Glutamatergic neuron (in vitro differentiated cells): ENCODE measurements at places on chromosomes 1 and 21.

DNA sequence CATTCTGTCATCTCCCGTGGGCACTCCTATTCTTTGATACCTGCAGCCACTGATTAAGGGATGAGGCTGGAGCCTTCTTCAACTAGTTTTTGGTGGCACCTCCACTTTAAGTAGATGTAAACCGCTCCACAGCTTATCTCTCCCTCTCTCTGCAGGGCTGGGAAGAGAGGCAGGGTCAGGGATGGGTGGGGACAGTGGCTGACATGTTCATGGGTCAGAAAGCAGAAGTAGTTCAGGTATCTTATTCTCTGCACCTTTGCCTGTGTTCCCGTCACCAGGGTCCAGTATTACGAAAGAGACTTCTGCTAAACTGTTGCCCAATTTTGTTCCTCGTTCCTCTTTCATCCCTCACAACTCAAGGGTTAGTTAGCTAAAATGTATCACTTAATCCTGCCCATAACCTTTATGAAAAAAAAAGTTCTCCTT lies 51.7 kb upstream of the EDEM3 start:
- no peak for DNase-seq

DNA sequence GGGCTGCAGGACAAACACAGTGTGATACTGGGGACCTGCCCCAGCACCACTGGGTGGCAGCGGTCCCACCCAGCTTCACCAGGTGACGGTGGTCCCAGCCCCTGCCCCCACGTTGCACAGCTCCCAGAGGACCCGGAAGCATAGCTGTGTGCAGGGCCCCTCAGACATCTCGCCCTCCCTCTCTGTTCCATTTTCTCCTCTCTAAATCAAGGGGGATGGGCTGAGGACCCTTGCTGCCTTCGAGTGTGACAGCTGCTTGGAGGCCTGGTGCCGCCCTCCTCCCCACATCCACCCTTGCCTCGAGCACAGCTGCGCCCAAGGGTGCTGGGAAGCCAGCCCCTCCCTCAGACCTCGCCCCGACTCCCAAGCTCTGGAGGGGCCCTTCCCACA lies 16.1 kb upstream of the LRRC3 start:
- no peak for DNase-seq

DNA sequence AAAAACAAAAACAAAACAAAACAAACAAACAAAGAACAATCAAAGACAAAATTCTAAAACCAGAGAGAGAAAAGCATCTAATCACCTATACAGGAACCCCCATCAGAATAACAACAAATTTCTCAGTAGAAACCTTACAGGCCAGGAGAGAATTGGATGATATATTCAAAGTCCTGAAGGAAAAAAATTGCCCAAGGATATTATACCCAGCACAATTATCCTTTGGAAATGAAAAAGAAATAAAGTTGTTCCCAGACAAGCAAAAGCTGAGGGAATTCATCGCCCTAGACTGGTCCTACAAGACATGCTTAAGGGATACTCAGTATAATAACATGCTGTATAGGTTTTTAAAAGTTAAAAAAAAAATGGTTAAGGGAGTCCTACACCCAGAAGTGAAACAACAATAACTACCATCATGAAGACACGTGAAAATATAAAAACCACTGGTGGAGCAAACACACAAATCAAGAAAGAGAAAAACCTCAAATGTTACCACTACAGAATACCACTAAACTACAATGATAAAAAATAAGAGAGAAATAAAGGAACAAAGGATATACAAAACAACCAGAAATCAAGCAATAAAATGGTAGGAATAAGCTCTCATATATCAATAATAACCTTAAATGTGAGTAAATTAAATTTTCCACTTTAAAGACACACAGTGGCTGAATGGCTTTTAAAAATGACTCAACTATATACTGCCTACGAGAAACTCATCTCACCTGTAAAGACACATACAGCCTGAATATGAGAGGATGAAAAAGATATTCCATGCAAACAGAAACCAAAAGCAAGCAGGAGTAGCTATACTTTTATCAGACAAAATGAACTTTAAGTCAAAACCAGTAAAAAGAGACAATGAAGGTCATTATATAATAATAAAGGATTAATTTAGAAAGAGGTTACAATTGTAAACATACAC lies 121.9 kb downstream of the ACBD6 start:
- no peak for DNase-seq

- DNase-seq, result no peak
Measured at GRCh38 chr1:17134034-17134433, 14.8 kb upstream of the PADI2 start.

GRCh38 chr1:208045463-208046260 lies 134.7 kb upstream of the CD34 start:
- DNase-seq, result no peak

DNA sequence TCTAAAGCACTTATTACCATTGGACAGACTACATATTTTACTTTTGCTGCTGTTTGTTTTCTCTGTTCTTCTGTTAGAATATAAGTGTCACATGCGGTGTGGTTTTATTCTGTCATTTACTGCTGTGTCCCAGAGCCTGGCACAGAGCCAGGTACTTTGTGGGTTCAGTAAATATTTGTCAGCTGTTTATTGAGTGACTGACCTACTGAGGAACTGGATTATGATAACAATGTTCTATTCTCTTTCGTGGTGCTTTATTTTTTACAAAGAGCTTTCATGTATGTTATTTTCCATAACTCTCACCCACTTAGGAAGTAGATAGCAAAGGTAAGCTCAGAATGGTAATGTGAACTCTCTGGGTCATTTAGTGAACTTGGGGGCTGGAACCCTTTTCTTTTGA lies 118.8 kb downstream of the RWDD3 start:
- DNase-seq, result no peak

DNA sequence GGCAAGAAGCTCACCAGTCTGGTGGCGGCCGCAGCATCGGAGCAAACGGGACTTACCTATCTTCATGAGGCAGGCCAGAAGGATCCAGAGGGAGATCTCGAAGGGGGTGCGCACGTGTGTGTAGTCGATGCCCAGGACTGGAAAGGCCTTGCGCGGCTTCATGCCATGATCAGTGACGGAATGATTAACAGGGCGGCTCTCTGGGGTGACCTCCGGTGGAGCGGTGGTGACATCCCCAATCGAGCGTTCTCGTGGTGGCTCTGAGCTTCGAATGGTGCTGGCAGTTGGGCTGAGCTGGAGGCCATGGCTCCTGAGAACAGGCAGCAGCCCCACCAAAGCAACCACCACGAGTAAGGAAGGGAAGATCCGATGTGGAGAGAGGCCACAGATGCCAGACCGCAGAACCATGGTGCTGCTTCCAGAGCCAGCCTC lies 982 bp downstream of the SLC9A1 start:
- DNase-seq, result no peak

GRCh38 chr1:182984621-182985020 lies 31.7 kb upstream of the SHCBP1L start:
- no peak for DNase-seq

DNA sequence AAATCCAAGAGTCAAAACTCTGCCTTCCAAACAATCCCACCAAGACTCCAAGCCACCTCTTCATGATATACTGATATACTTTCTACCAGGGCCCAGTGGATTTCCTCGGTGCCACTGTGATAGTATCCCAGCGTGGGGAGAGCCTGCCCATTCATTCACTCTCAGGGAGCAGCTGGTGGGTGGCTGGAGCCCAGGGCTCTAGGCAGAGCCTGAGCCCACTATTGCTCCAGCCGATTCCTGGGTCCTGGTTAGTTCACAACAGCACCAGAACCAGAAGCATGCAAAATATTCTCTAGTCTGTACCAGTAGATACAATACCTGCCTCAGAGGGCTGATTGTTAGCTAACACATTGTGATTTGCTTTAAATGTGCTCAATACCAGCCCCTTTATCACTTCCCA lies 831 bp downstream of the CSRP1 start:
- no peak for DNase-seq

GRCh38 chr1:6897138-6897537 lies 111.9 kb downstream of the CAMTA1 start:
- no peak for DNase-seq

- DNase-seq, result no peak
Measured at GRCh38 chr1:171127501-171127900, 36.8 kb downstream of the FMO3 start.

- DNase-seq, result no peak
Measured at GRCh38 chr1:20291645-20292084, 990 bp downstream of the VWA5B1 start.

GRCh38 chr1:24957808-24958752 lies 28.0 kb upstream of the RUNX3 start:
- no peak for DNase-seq

GRCh38 chr1:222736972-222737371 lies at the start of gene FAM177B:
TSS of gene FAM177B (plus strand) at chr1:222737202. CDS start at chr1:222746546, 9,344 bp downstream.
- DNase-seq, result no peak

- DNase-seq, result no peak
Measured at GRCh38 chr1:21586846-21587601, 77.8 kb downstream of the ALPL start.

DNA sequence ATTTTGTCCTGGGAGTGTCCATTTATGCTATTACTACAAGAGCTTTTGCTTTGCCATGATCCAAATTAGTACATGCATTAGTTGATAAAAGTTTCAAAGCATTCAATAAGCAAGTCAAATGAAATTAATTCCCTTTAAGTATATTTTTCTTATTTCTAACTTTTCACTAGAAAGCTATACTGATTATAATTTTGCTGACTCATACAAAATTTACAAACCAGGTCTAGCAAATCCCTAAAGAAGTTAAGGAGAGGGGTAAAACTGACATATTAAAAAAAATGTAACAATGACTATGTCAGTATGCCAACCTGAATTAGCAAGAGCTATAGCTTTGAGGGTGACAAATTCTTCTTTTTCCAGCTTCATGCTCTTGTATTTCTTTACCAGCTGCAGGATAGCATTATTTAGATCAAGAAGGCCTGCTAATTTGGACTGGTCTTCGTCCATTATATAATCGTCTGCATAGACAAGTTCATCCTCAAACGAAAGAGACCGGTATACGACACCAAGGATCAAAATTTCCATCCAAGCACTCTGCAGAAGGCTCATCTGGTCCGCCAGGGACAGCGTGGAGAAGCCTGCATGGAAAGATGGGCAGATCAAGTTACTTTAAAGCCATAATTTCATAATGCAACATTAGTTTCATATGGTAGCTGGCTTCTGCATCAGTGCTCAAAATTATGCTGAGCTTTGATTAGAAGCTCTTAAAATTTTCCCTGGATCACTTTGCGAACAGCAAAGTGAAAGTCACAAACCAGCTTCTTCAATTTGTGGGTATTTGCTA lies 95.8 kb upstream of the USH2A start:
- DNase-seq, result no peak

DNA sequence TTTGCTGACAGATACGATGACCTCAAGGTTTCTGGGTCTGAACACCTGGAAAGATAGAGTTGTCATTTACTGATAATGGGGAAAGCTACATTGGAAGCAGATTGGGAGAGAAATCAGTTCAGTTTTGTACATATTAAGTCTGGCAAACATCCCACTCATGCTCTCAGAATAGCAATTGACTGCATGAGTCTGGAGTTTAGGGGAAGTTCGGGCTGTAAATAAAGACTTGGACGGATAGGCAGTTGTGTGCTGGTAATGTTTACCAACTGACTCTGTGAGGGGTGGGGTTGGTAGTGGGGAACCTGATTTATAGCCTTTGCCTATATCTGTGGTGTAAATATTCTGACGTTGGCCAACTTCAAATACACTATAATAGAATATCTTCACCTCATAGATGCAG lies 4.0 kb downstream of the H6PD start:
- DNase-seq, result no peak

GRCh38 chr1:110916669-110917306 lies 43.8 kb downstream of the CD53 start:
- no peak for DNase-seq

GRCh38 chr1:230251644-230252191 lies 174.4 kb downstream of the PGBD5 start:
- no peak for DNase-seq

DNA sequence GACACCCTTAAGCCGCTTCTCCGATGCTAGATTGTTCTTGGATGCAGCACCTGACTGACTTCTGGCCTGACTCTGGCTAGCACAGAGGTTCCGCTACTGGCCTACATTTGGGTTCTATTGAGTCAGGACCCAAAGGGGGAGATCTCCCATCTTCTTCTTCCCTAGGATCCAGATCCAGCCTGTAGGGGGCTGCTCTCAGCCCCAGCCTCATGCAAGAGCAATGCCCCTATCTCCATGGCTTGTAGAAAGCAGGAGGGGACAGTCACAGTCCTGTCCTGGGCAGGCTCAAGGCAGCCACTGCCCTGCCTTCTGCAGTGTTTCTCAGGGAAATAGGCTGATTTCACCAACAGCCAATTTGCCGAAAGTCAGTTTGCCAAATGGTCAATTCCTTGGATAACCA lies 6.3 kb upstream of the ADAR start:
- DNase-seq, result no peak
